GM12891 (cell line): ENCODE measurements at places on chromosomes 6 and 20.

DNA sequence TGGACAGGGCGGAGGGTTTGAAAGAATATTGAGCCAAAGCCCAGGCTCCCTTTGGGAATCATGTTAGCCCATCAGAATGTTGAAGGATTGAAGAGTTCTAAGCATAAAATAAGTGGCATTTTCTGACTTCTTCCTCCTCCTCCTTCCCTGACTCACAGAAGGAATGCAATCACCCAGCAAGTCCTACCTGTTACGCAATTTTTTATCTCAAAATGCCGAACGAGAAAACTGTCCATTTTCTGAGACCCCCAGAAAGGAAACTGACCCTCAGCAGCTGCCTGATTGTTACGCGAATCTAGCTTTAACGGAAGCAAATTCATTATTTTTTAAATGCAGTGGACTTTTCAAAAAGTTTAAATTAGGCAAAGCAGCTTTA lies 4.7 kb upstream of the DNAJC5 start:
- DNase-seq = no peak

DNA sequence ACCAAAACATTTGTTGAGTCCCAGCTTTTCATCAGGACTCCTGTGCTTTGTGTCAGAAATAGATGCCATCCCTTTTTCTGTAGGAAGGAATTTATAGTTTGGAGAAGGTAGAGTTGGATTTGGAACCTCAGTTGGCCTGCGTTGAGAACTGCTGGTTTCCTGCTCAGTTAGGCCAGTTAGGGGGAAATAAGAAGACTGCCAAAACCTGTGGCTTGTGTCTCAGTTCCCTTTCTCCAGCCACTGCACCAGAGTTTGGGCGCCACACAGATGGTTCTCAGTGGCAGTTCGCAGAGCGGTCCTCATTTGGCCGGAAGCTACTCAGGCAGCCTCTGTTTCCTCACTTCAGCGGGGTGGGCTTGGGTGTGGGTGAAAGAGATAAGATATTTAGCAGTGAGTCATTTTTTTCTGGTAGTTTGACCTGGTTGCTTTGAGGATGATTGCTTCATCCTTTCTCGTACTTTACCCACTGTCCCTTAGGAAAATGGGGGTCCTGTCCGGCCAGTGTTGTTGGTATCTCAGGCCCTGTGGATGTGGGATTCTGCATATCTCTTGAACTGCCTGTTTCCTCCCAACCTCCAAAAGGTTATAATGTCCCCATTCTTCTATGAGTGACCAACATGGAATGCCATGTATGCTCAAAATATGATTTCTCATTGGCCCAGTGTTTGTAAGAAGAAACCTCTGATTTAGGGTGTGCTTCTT lies 53.7 kb downstream of the JARID2 start:
- peak; percentile 43 for DNase-seq

DNA sequence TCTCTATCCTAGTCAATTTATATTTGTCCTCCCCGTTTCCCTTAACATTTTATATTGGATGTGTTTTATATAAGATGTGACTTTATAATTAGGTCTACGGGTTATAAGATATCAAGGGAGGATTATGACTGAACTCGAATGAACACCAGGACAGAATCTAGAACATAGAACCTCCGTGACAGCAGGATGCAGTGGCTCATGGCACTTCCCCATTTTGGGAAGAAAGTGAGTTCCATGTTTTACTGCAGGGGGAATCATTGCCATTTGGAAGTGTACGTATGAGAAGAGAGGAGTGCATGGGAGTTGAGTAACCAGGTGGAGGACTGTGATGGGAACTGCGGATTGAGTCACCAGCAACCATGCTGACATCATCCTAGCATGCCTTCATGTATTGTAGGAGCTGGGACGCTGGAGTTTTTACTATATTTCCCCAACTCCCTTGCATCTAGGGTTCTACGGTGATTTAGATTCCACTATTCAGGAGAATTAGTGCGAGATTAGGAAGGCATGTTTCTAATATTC lies 56.1 kb upstream of the FOXC1 start:
- no peak for DNase-seq

DNA sequence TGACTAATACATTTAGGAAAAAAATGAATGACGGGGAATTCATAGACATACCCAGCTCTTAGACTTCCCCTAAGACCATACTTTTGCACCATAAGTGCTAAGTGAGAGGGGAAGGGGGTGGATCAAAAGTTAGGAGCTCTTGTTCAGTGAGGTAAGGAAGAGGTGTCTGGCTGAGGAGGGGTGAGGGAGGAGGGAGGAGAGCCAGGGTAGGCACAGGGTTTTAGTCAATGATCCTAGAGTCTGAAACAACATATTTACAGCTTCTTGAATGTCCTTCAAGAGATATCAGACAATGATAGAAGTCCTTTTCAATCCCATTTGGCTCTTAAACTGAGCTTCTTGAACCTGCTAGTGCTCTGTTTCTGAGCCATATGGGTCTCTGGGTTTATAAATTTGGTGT lies 135.4 kb downstream of the FNDC1 start:
- DNase-seq = no peak

DNA sequence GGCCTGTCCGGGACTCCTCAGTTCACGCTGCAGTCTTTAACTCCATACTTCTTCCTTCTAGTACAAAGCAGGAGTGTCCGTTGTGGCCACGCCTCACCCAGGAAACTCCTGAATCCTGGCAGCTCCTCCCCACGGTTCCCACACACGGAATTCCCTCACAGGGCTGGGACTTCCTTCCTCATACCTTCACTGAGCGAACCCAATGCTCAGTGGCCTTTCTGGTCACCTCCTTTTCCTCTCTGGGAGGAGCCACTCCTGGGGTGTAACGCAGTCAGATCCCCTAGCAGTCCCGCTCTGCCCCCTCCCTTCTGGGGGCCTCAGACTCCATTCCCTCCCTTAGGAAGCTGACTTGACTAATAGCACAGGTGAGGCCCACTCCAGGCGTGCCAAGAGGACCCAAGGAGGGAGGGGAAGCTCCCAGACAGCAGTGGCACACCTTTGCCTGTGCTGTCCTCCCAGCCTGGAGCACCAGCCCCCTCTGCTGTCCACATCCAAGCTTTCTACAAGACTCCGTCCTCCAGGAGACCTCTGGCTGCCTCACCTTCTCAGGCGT lies at the start of gene SLC52A3:
Gene SLC52A3, minus strand, starts transcription at position 75 of the 553 bp plus-strand sequence. CDS start 2,726 bp downstream, outside the sequence.
- no peak for DNase-seq

- DNase-seq = no peak
Measured at GRCh38 chr6:65182681-65183080, 524.3 kb downstream of the EYS start.

DNA sequence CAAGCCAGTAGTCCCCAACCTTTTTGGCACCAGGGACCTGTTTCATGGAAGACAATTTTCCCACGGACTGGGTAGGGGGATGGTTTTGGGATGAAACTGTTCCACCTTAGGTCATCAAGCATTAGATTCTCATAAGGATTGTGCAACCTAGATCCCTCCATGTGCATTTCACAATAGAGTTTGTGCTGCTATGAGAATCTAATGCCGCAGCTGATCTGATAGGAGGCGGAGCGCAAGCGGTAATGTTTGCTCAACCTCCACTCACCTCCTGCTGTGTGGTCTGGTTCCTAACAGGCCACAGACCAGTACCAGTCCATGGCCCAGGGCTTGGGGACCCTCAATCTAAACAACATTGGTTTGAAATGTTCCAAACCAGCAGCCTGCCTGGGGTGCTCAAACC lies 137.0 kb upstream of the STXBP5 start:
- DNase-seq = no peak

DNA sequence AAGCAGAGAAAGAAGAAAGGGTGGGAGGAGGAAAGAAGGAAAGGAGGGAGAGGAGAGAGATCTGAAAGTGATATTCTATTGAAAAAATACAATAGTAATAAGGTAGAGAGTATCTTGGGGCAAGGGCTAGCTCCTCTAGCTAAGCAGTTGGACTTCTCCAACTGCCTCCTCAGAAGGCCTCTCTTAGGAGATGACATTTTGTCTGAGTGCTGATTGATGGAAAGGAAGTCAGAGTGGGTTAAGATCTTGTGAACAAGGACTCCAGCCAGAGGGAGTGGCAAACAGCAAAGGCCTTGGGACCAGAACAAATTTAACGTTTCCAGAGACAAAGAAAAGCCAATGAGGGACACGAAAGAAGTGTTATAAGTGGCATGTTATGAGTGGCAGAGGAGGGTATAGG lies 111.8 kb upstream of the TNFAIP3 start:
- DNase-seq = no peak

GRCh38 chr20:22703843-22704242 lies 119.5 kb upstream of the FOXA2 start:
- no peak for DNase-seq

DNA sequence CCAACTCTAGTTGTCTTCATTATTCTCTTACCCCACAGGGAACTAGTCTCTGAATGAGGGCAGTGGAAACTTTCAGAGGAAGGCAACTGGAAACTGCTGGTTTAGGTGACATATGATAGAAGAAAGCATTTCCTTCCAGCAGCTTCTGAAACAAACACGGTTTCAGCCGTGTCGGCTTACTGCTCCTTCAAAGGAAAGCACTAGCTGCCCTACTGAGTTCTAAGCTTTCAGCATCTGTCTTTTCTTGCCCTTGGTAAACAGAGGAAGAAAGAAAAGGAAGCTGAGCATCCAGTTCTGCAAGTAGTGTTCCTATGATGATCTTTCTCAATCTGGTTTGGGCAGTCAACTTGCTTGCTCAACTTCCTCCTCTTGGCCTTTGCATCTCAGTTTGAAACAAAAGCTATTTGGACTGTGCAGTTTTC lies 117.5 kb upstream of the CEP85L start:
- no peak for DNase-seq

DNA sequence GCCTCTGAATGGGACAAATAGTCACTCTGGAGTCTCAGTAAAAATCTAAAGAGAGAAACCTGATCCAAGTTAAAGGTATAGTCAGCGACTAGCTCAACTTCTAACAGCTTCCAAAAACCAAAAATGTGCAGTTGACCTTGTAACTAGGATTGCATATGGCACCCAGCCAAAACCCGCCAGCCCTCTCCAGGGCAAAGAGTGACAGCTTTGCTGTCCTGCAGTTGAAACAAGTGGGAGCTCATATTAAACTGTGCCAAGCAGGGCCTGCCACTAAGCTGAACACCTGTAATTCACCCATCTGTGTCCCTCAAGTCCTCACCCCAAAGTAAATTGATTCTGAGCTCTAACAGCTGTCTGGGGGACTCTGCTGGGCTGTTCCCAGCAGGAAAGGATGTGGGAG lies 695.3 kb downstream of the MAFB start:
- DNase-seq = no peak

DNA sequence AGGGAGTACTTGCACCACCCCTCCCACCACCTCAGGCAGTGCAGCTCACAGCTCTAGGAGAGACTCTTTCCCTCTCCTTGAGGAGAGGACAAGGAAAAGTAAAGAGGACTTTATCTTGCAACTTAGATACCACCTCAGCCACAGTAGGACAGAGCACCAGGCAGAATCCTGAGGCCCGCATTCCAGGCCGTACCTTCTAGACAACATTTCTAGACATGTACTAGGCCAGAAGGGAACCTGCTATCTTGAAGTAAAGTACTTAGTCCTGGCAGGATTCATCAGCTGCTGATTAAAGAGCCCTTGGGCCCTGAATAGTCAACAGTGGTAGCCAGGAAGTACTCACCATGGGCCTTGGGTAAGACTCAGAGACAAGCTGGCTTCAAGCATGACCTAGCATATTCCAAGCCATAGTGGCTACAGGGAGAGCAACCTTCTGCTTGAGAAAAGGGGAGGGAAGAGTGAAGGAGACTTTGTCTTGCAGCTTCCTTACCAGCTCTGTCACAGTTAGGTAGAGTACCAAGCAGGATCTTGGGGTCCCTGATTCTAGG lies 384.4 kb upstream of the RNF217 start:
- DNase-seq = no peak

DNA sequence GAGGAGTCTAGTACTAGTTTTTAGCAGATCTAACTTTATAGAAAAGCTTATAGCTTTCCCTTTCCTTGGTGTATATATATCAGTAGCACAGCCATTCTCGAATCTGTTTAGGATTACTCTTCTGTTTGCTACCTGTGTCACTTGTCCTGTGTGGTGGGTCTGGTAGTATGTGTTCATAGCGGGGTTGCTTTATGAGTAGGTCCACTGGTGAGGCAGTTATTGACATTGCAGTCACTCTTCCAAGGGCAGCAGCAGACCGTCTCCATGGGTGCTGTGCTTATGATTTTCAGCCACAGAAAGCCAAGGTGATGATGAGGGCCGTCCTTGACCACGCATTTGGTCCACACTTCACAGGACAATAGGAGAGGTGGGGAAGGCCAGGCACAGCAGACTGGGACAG lies 171.5 kb downstream of the CDKAL1 start:
- no peak for DNase-seq

- DNase-seq = no peak
Measured at GRCh38 chr6:44258325-44258863, 1.1 kb upstream of the SLC35B2 start.

- no peak for DNase-seq
Measured at GRCh38 chr20:58993332-58994248, 12.5 kb downstream of the NELFCD start.

DNA sequence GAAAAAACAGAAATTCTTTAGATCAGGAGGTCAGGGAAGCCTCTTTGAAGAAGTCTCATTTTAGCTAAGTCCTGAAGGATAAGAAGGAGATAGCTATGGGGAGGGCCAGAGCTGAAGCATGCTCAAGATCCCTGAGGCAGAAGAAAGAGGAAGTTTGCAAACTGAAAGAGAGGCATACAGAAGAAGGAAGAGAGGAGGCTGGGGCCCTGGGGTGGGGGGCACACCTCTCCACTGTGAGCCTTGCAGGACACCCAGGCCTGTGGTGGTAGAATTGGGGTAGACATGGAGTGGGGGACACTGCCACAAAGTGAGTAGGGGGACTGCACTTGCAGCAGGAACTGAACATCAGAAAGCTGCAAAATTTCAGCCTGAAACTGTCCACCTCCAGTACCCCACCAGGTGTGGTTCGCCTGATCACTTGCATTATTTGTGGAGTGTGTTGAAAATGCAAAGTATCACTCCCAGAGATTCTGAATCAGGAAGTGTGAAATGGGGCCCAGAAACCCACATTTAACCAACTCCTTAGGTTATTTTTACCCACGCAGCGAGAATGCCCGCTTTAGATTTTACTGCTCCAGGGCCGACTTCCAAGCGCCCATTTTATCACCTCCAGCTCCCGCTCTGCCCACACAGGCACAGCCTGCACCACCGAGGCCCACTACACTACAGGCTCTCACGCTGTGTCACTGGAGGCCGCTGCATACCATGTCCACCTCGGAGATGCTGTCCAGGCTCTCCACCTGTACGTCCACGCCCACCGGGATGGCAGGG lies 44.0 kb downstream of the GABRR2 start:
- DNase-seq = no peak

DNA sequence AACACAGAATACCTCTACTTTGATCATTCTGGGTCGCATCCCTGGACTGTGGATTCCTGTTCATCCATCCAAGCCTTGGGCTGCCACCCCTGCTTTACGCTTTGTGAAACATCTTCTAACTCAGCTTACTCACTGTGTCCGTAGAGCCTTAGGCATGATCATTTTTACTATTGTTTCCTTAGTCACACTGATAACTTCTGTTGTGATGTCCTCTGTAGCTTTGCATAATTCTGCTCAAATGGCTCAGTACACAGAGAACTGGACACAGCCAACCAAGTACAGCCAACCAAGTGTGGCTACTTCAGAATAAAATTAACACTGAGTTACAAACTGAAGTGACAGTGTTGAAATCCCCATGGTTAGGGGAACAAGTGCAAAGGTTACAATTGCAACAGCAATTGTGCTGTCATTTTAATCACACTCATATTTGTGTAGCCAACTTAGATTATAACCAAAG lies 8.6 kb upstream of the FKBP1A start:
- no peak for DNase-seq
